ENCODE measurements at places on chromosomes 11 and 22.

- no peak for DNase-seq
Observed at GRCh38 chr22:20653795-20654342, 120.0 kb upstream of the SERPIND1 start.

DNA sequence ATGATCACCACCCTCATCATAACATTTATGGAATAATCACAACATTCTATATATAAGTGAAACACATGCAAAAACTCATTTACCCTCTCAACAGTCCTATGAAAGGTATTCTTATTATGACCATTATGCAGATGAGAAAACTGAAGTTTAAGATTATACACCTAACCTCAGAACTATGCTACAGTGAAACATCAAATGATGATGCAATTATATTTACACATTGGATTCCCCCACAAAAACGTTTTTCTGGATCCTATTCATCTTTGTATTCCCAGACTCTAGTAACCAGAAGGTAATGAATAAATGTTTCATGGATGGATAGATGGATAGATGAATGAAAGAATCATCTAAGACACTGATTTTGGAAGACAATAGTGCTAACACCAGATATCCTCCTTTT lies 54.8 kb downstream of the TCP11L1 start:
- DNase-seq = no peak

DNA sequence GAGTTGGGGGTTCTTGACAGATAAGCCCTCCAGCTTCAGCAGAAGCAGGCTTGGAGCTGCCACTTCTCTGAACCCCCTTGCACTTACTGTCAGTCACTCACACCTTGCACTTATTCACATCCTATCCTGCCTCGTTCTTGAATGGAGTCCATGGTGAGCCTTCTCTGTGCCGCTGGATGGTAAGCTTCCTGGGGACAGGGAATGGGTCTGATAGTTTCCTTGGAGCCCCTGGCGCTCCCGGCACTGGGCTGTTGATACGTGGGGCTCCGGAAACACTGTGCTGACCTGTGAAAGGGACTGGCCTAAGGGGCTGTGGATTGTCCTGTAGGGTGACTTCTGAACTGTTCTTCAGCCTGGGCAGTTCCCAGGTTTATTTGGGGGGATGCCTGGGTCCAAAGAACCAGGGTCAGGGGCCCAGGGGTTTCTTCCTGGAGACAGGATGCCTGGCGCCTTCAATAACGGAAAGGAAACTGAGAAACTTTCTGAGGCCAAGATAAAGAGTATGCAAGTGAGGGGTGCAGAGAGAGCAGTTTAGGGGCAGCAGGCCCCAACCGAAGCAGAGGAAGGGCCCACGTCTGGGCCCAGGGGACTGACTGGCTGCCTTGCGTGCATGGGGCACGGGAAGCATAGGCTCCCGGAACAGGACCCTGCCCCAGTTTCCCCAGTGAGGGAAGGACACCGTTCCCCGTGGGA lies 709 bp upstream of the ST3GAL4 start:
- no peak for DNase-seq

DNA sequence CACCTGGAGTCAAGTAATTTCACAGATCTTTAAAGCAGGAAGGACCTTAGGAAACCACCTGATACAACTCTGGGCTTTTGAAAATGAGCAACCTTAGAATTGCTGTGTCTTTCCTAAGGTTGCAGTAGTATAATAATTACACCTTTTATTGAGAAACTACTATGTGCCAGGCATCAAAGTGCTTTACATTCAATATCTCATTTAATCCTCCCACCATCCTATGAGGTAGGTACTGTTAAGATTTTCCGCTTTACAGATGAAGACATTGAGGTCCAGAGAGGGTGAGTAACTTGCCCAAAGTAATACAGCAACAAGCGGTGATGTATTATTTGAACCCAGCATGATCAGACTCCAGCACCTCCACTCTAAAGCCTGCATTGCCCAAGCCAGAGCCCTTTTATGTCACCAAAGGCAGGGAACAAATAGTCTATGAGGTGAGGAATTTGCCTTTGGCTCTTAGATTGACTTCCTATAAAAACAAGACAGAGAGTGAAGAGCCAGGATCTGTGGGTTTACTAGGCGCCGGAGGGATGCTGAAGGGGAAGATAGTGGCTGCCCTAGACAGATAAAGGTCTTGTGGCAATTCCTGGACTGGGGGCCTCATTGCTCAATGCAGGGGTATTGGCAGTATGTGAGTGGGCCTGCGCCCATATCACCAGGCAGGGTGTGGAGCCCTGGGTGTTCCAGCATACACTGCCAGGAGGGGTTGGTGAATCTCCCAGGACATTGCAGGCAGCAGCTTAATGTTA lies 157.1 kb downstream of the FBXO7 start:
- DNase-seq = no peak

DNA sequence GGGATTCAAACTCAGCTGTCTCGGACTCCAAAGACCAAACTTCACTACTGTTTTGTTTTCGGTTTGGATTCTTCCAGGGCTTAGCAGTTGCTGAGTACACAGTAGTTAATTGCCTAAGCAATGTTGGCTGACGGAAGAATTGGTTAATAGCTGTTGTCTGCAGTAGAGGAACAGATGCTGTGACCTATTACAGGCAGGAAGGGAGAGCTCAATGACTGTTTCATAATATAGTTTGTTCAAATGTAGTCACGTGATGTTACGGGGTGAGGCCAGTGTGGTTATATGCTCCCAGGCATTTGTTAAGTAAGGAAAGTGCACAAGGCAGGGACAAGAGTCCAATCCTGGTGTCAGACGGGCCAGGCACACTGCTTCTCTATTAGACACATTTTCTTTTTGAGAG lies 222.6 kb upstream of the CCDC90B start:
- peak; percentile 20 for DNase-seq

- peak; percentile 78 for DNase-seq
Observed at GRCh38 chr11:63573881-63574855, 11.0 kb upstream of the PLAAT2 start.

DNA sequence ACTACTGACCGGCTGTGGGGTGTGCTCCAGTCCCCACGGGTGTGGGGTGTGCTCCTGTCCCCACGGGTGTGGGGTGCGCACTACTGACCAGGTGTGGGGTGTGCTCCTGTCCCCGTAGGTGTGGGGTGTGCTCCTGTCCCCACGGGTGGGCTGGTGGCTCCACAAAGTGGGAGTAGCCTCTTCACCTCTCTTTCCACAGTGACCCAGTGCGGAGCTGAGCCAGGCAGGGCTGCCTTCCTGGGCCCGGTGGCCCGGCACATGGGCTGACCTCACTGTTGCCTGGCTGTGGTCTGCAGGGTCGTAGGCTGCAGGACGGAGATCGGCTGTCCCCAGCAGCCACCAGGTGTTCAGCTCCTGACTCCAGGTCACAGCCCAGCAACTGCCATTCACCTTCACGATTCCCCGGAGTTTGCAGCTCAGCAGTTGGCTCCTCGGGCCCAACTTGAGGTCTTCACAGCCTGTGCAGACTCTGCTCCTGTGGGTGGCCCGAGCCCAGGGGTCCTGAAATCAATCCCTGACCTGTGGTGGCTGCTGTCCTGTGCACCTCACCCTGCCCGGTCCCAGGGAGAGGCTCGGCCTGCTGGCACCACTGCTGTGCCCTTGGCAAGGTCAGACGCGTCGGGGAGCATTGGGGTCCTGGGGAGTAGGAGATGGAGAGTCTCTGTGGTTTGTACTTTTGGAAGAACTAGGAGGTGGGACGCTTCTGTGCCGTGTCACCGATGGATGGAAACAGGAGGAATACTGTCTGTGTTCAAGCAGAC lies 414.3 kb downstream of the TBC1D22A start:
- no peak for DNase-seq

DNA sequence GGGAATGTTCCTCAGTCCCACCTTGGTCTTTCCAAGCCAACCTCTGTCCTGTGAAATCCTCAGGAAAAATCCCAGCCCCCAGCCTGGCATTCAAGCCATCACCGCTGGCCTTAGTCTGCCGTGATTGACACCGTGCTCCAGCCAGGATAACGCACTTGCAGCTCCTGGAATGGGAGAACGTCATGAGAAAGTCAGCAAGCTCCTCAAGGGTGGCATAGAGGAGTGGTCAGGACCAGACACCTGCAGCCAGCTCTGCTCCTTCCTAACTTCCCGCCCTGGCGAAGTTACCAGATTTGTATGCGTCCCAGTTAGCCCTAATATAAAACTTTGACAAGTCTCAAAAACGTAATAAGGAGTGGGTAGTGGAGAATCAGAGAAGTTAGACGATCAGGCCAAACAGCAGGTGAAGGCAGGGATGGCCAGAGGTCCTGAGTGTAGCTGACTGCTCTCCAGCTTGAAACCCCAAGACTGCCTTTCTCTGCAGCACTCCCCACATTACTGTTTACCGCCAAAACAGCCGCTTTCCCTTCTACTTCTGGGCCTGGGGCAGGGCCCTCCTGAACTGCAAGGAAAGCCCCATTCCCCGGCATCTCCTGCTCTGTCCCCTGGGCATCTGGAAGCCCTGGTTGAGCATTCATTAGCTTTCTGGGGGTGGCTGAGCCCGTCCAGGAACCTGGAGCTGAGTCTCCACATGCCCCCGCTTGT lies 1.3 kb upstream of the DKK3 start:
- DNase-seq = no peak

DNA sequence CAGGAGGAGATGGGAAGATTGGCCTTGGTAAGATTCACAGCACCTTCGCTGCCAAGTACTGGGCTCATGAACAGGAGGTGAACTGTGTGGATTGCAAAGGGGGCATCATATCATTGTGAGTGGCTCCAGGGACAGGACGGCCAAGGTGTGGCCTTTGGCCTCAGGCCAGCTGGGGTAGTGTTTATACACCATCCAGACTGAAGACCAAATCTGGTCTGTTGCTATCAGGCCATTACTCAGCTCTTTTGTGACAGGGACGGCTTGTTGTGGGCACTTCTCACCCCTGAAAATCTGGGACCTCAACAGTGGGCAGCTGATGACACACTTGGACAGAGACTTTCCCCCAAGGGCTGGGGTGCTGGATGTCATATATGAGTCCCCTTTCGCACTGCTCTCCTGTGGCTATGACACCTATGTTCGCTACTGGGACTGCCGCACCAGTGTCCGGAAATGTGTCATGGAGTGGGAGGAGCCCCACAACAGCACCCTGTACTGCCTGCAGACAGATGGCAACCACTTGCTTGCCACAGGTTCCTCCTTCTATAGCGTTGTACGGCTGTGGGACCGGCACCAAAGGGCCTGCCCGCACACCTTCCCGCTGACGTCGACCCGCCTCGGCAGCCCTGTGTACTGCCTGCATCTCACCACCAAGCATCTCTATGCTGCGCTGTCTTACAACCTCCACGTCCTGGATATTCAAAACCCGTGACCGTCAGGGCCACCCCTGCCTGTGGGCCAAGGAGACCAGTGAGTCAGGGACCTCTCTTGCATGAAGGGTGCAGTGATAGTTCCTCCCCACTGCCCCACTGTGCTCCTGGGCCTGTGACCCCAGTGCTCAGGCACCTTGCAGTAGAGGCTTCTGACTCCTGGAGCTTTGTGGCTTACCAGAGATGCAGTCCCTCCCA lies 83.6 kb downstream of the BCR start:
- no peak for DNase-seq

- DNase-seq = no peak
Observed at GRCh38 chr22:22928666-22929380, 41.2 kb downstream of the IGLL5 start.

- DNase-seq = peak; percentile 73
Observed at GRCh38 chr11:2940921-2941821, 12.0 kb upstream of the PHLDA2 start.

- DNase-seq = no peak
Observed at GRCh38 chr11:119860561-119861094, 131.6 kb upstream of the NECTIN1 start.

DNA sequence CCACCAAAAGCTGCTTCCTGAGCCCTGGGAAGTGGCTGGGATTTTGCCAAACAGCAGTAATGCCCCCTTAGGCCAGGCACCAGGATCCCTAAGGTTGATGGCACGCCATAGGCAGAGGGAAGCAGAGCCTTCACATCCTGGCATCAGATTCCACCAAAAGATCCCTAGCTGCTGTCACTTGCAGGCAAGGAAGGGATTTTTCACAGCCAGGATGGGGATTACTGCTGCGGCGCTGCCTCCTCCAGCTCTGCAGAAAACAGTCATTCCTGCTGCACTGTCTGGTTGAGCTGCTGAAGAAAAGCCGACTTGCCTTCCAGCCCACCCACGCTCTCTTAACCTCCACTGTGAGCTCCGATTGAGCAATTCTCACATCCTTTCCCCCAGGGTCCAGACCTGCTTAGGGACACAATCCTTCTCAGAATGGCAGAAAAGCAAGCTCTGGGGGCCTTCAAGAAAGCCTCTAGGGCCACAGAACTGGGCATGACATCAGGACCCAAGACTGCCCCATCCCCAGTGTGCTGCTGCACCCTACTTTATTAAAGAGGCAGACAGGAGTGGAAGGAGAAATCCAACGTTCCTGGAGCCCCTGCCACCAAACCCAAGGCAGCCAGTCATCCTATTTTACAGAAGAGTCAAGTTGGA lies 19.9 kb downstream of the SYN3 start:
- DNase-seq = no peak

- DNase-seq = no peak
Observed at GRCh38 chr22:22913989-22914388, 26.4 kb downstream of the IGLL5 start.

DNA sequence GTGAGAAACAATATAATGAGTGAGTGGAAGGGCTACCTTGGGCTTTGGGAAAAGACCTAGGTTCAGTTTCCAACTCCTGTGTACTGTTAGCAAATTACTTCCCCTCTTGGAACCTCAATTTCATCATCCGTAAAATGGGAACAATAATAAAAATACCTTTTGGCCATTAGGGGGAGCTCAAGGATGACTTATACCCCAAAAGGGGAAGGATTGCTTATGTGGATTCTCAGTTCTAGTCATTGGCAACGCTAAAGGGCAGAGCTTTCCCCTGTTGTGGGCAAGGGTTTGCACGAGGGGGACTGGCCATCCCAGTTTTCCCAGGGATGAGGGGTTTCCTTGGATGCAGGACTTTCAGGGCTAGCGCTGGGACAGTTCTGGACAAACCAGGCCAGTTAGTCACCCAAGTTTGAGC lies 3.1 kb upstream of the COMMD9 start:
- DNase-seq = no peak

GRCh38 chr11:40401132-40401853 lies 1058.2 kb downstream of the LRRC4C start:
- no peak for DNase-seq

GRCh38 chr22:20054034-20054427 lies 26.0 kb upstream of the DGCR8 start:
- DNase-seq = no peak

- no peak for DNase-seq
Observed at GRCh38 chr11:66365166-66365565, 6.4 kb downstream of the SLC29A2 start.

- DNase-seq = no peak
Observed at GRCh38 chr11:86245369-86246292, 1.1 kb downstream of the EED start.
